ENCODE measurements at places on chromosomes 4 and X.

DNA sequence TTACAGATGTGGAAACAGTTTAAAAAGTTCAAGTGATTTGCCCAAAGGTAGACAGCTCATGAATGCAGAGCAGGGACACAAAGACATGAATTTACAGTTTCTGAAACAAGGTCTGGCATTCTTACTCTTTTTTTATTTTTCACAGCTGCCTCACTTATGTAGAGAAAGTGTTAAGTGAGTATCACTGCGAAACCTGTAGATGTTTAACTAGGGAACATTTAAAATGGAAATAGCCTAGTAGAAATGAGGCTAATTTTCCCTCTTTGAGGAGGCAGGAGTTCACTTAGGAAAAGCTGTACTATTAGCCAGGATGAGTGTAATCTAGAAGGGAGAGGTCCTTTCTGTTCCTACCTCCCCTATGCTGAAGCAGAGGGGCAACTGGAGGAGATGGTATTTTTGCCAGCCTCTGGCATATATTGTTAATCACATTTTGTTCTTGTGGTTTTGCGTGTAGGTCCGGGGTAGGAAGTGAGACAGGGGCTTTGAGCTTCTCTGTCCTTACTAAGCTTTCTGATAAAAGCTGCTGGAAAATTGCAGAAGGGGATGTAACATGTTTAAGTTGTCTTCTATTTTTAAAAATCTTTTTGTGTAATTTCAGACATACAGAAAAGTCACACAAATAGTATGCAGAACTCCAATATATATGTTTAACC, 492.8 kb upstream of the NR3C2 start:
- no peak for DNase-seq

- DNase-seq, result no peak
Measured at GRCh38 chr4:107519053-107519452, 201.0 kb downstream of the PAPSS1 start.

DNA sequence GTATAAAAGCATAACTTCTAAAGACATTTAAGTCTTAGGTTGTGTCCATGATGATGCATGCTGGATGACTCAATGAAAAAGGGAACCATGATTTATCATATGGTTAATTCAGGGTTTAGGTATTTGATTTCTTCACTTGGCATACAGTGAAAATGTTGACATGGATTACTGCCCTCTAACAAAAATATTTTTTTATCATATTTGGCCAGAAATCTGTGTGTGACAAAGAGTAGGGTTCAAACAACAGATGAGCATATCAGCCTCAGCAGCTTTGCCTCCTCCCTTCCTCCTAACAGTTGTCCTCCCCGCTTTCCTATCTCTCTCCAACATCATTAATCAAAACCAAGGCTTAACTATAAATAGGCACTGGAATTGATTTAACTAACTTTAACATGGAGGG, 46.3 kb downstream of the ARHGAP6 start:
- DNase-seq, result no peak

DNA sequence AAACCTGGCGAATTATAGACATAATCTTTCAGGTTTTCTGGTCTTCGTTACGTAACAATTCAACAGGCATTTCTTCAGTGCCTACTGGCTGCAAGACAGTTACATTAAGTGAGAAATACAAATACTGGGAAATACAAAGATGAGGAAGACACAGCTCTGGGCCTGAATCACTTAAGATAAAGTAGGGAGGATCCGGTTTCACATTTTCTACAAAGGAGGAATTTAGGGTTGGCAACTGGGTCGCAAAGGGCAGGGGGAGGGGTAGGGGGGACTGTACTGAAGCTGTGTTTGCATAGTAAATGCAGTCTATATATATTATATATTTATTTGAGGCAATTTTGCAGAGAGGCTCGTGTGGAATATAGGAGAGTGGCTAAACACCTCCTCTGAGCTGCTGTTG, 107.4 kb downstream of the MAML3 start:
- DNase-seq, result no peak

- no peak for DNase-seq
Measured at GRCh38 chrX:24396236-24396930, 35.9 kb downstream of the SUPT20HL1 start.

DNA sequence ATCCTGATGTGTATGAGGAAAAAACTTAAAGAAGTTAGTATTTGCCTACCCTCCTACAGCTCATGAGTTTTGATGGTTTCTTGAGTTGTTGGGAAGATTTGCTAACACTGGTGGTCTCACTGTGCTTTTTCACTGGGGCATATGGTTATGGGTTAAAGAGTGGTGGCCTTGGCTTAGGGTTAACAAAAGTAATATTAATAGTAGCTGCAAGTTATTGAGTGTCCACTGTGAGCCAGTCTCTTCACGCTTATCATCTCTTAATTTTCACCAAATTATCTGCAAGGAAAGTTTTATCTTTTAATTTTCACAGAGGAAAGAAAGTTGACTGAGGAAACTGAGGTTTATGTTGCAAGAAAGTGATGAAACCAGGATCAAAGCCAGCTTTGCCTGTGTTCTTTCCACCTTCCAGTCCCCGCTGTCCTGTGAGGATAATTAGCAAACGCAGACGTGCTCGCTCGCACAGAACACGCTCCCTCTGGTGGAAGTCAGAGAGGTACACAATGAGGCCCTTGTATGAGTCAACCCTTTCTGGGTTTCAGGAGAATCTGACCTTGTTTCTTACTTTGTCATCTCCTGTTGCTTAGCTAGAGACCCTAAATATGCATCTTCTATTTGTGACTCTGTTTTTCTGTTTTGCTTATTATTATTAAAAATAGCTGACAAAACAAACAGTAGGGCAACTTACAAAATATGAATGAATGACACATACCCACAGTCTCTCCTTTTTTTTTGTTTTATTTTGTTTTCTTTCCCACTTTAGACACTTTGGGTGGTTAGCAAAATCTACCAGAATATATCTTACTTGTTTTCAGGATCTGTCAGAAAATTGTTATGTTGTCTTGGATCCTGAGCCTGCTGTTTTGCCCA, 94.3 kb downstream of the DDIT4L start:
- DNase-seq, result peak; percentile 79

DNA sequence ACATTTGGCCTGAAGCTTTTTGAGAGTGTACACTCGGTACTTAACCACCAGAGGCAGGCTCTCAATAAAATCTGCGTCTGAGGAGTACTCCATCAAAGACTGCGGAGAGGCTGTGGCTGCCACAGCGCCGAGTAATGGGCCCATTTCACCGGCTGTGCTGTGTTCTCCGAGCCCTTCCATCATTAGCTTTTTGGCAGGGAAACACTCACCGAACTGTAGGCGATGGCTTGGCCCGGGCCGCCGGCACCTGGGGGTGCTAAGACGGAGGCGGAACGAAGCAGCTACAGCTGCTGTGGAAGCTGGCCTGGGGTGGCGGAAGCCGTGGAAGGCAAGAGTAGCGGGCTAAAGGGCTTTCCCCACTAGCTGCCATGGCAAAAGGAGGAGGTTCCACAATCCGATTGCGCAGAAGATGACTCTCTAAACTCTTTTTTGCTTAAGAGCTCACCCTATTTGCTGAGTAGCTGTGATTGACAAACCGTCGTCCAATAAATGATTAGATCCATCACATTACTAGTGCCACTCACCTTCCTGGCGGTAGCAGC, 48.5 kb upstream of the PABPC1L2A start:
- DNase-seq, result peak; percentile 3

DNA sequence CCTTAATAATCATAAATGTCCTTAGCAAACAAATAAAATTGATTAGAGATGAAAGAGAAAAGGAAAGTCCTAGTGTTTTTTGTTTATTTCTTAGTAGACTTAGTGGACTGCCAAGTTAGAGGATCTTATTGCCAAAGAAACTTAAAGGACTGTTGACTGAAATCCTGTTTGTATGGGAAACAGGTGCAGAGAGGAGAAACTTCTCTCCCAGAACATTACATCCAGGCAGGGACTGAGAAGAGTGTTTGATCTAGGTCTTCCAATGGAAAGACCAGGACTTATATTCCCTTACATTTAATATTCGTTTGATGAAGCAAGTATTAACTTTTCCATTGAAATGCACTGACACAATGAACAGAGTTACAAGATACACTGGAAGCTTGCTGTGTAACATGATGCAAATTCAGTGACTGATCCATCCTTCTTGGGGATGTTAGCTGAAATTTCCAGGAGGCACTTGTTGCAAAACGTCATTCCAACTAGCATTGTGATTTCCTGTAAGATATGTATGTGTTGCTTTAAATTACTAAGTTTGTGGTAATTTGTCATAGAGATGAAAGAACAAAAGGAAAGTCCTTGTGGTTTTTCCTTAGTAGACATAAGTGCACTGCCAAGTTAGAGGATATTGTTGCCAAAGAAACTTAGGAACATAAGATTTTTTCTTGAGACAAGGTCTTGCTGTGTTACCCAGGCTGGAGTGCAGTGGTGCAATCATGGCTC, 505.6 kb downstream of the STIM2 start:
- DNase-seq, result no peak

Measured in stimulated activated CD4-positive, alpha-beta T cell treated with anti-CD3 and anti-CD28 coated beads, Interleukin-15, amount 100 ng/mL, for 24 hours (primary cell).